Endothelial cell of umbilical vein (primary cell): ENCODE measurements at places on chromosomes 6 and 20. TPM values are rescaled to one million over a fixed set of nuclear protein-coding genes. Genes with fewer than 3 reads are reported as not detected.
A peak's percentile ranks its signal among the peaks of the same experiment; 100 is the strongest.

- DNase-seq = no peak
Observed at GRCh38 chr6:154236646-154237301, 119.8 kb downstream of the IPCEF1 start.

DNA sequence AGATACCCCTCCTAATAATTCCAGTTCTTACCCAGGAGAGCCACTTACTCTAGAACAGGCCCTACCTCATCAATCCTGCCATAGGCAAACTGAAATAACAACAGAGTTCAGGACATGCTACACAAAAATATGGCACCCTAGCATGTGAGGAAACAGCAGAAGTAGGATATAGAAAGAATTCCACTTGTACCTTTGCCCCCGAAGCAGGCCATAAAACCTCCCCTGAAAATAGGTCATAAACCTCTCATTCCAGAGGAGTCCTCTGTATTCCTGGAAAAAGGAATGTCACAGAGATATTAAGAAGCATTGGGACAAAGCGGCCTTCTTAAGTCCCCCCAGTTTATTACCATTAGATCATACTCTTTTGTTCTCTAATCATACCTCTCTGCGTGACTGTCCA is 504.3 kb upstream of the MARCKS start:
- no peak for DNase-seq

Gene IMPG1
- polyA plus RNA-seq = not detected in 2 replicates

- no peak for DNase-seq
Observed at GRCh38 chr20:54227751-54228150, 19.9 kb downstream of the PFDN4 start.

- peak; percentile 36 for DNase-seq
Observed at GRCh38 chr20:38373231-38373867, 27.1 kb downstream of the LBP start.

- no peak for DNase-seq
Observed at GRCh38 chr6:108988296-108988695, 106.3 kb downstream of the SESN1 start.

DNA sequence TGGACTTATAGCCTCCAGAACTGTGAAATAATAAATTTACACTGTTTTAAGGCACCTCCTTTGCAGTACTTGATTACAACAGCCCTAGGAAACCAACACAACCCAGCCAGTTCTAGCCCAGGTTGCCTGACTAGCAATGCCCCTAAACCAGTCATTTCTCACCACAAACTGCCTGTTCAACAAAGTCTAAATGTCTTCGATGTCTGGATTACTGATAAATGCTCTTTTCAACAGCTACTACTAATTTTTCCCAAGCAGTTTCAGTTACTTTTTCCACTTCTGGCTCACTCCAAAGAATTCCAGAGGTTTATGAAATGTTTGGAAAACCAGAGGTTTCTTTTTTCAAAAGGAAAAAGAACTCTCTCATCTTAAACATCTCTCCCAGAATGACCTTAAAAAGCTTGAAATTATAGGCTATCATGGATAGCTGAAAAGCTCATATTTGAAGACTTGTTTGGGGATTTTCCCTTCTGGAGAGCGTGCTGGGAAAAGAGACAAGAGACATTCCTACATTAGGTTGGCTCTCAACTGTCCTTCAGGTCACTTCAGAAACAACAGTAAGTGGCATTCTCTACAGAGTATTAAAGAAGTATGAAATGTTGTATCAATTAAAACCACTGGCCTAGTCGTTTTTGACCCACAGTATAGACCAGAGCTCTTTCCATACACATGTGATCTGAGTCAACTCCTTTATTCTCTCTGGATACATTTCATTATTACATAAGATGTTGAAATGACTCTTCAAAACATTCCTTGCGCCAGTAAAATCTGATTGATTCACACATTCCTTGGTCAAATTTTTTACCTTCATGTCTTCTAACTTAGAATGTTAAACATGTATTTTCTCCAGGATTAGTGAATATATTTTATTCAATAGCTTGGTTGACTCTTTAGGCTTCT is 265.9 kb downstream of the COL12A1 start:
- DNase-seq = no peak

Gene GCNT2
- 2.9 and 3.8 TPM in 2 replicates for polyA plus RNA-seq

Gene CCN5
- 0.03 and 0.14 TPM in 2 replicates for polyA plus RNA-seq

DNA sequence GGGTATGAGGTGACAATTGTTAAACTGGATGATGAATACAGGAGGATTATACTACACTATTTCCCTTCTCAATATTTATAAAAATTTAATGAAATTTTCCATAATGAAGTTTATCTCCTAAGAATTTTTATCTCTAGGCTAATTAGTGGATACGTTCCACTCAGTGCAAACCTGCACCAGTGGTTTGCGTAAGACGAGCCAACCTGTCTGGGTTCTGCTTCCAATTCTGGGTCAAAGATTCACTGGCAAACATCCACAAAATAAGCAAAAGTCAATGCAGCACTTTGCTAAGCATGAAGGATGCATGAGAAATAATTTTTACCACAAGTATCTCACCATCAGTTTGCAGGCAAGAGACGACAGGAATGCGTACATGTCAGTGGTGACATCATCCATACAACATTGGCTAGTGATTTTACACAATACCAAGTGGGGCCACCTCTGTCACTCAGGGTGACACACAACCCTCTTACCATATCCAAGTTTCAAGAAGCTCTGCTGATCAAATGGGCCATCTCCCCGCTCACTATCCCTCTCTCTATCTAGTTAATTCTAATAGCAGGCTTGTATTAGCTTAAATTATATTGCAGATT is 51.7 kb downstream of the FAM50B start:
- DNase-seq = no peak

DNA sequence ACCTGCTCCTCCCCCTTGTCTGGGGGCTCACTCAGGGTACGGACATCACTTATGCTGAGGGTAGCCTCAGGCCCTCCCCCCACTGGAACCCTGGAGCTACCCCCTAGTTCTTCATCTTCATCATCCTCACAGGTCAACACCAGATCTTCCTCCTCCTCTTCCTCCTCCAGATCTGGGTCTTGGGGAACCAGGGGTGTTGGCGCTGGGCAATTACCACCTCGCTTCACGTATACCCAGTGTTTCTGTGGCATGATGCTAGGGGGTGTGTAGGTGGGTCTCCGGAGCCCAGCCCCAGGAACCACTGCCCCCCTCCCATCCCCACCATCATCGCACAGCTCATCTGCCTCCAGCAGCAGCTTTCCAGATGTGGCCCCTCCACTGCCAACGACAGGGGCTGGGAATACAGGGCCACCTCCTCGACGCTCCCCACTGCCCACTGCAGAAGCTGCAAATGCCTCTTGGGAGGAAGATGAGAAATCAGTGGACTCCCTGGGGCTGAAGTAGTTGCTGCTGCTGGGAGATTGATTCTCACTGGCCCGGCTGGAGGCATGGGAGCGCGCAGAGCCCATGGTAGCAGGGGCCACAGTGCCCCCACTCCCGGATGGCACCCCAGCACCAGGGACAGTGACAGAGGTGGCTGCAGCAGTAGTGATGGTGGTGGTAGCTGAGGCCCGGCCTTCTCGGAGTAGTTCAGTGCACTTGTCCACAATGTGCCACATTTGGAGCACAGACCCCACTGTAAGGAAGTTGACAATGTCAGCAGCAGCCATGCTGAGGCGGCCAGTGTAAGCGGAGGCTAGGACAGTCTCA is 1.5 kb downstream of the ZBTB22 start:
- DNase-seq = no peak

- no peak for DNase-seq
Observed at GRCh38 chr6:147806697-147807096, 298.2 kb downstream of the SAMD5 start.

GRCh38 chr6:146281651-146282362 is 252.9 kb downstream of the GRM1 start:
- DNase-seq = no peak

Gene EFCAB8
- 0.01 and 0.08 TPM in 2 replicates for polyA plus RNA-seq
